NCI-H187 treated with DMSO at 0.1 percent for 48 hours (cell line): ENCODE measurements at places on chromosomes 3 and 15.

- DNase-seq = no peak
Measured at GRCh38 chr15:49464522-49464921, 41.5 kb downstream of the FGF7 start.

DNA sequence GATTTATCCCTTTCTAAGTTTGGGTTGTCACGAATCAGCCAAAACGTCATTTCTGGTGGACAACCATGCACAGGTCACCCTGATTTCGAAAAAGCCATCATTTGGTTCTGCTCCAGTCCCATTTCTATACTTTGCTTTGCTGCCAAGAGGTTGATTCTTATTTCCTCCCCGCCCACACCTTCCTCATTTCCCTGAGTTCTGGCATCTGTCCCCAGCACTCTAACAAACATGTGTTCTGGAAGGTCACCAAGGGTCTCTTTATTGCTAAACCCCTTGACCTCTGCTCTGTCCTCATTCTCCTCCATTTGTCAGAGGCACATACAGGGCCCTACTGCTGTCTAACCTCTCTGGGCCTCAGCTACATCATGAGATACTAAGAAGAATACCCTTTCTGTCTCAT is 36.4 kb upstream of the PTPRG start:
- DNase-seq = no peak

GRCh38 chr3:94928921-94929320 is 866.1 kb downstream of the NSUN3 start:
- DNase-seq = no peak

- no peak for DNase-seq
Measured at GRCh38 chr3:65338571-65338970, 650.8 kb upstream of the ADAMTS9 start.

DNA sequence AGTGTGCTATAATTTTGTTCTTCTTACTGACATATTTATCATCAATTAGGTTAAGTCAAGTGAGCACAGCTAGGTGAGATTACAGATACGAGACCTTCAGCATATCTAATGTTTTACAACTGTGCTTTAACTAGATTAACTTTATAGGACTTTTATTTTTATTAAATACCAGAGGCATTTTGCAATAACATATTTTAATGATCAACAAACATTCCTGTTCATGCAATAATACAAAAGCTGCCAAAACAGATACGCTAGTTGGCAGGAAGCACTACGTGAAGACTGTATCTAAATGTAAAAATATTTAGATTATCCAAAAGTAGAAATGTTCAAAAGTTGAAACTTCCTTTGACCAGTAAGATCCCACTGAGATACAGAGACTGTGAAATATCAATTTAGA is 139.1 kb downstream of the CBLB start:
- no peak for DNase-seq

GRCh38 chr3:129576514-129577352 is 29.7 kb downstream of the PLXND1 start:
- DNase-seq = no peak

- no peak for DNase-seq
Measured at GRCh38 chr3:123655400-123655799, 70.5 kb upstream of the HACD2 start.
